ENCODE measurements at places on chromosomes 11 and 22. TPM values are rescaled to one million over a fixed set of nuclear protein-coding genes. Genes with fewer than 3 reads are reported as not detected.

The OR8H1 gene
- not detected for polyA plus RNA-seq

The RIMBP3C gene
- polyA plus RNA-seq = 0.07 TPM

The TMEM132A gene
- 215 TPM for polyA plus RNA-seq

The SLC7A4 gene
- not detected for polyA plus RNA-seq

The P2RX6 gene
- polyA plus RNA-seq = 0.17 TPM

The IL10RA gene
- polyA plus RNA-seq = 0.76 TPM

The NRXN2 gene
- 68.0 TPM for polyA plus RNA-seq

Data from neural cell (in vitro differentiated cells).